NCI-H1436 (cell line): ENCODE measurements at places on chromosomes 12 and 14.
A peak's percentile ranks its signal among the peaks of the same experiment; 100 is the strongest.

GRCh38 chr12:83140135-83140534 is 453.4 kb downstream of the TMTC2 start:
- DNase-seq, result no peak

- peak; percentile 14 for DNase-seq
These were observed 34.1 kb downstream of the SCFD1 start for GRCh38 chr14:30656190-30656632.

- DNase-seq, result no peak
These were observed 20.2 kb downstream of the CCDC38 start for GRCh38 chr12:95922231-95922630.

DNA sequence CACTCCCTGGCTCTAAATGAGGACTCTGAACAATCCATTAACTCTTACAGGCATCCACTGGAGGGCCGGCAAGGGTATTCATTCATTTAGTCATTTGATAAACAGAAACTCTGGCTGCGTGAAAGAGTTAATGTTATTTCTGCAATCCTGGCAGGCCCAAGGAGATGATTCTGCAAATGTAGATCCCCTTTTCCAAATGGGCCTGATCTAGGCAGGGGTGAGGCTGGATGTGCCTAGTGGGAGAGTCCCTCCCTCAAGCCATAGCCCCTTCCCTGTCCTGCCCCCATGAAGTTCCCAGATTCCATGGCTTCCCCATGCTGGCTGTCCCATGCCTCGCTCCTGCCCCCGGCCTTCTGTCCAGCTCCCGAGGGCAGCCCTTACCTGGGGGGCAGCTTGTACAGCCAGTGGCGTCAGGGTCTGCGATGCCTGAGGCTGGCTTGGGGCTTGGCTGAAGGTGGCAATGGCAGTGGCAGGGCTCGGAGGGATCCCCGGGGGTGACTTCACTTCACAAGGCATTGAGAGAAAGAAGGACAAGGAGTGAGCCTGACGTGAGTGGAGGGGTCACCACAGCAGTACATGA is 18.4 kb downstream of the POU6F1 start:
- DNase-seq, result no peak

DNA sequence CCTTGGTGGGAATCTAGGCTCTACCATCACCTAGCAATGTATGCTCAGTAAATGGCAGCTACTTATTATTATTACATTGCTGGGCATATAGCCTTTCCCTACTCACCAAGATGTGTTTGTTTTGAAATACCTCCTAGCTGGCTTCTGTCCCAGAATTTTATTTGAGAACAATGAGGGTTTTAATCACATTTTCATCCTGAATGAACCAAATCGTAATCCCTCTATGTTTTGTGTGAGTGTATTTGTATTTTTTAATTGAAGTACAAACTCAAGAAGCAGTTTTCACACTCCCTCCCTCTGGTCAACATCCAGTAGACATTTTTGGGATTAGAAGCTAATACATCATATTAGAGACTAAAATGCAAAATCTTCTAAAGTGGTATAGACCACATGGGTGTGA is 7.6 kb downstream of the SLC7A8 start:
- no peak for DNase-seq

DNA sequence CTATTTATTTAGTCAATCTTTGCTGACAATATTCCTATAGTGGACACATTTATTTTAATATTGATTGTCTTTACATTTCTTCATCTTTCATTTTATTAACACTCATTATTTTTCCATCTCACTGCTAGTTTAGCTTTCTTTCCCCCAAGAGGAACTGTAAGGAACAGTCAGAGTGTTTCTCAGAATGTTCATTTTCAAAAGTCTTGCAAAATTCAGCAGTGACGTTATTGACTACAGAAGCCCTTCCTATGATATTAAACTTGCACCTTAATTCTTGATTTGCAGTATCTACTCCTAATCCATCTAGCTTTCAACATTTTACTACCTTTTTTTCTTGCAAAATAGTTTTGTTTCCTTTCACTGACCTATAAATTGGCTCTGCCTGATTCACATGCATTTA is 13.0 kb downstream of the CLEC2B start:
- no peak for DNase-seq

- no peak for DNase-seq
These were observed 9.1 kb downstream of the EID3 start for GRCh38 chr12:104312654-104313053.

DNA sequence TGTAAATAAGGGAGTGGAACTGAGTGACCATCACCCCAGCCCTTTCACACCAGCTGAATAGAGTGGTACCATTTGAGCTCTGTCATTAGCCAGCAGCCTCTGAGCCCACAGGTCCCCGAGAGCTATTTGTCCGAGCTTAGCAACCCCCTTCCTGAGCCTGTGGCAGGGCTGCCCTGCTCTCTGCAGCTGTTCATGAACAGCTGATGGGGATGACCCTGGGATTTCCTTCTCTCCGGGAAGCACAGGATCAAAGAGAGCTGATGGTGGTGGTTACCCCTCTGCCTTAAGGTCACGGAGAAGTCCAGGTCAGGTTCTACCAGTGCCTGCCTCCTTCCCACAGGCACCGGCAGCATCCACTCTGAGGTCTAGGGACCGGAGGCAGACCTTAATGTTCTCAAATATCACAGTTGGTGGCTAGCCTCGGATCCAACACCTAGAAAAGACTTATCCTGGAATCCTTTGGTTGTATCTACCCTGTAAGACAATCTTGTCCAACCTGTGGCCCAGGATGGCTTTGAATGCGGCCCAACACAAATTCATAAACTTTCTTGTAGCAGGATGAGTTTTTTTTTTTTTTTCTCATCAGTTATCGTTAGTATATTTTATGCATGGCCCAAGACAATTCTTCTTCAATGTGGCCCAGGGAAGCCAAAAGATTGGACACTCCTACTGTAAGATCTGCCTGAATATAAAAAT is 81.1 kb downstream of the ESRRB start:
- no peak for DNase-seq
